HS-5 (cell line): ENCODE measurements at places on chromosomes 7 and 10.

DNA sequence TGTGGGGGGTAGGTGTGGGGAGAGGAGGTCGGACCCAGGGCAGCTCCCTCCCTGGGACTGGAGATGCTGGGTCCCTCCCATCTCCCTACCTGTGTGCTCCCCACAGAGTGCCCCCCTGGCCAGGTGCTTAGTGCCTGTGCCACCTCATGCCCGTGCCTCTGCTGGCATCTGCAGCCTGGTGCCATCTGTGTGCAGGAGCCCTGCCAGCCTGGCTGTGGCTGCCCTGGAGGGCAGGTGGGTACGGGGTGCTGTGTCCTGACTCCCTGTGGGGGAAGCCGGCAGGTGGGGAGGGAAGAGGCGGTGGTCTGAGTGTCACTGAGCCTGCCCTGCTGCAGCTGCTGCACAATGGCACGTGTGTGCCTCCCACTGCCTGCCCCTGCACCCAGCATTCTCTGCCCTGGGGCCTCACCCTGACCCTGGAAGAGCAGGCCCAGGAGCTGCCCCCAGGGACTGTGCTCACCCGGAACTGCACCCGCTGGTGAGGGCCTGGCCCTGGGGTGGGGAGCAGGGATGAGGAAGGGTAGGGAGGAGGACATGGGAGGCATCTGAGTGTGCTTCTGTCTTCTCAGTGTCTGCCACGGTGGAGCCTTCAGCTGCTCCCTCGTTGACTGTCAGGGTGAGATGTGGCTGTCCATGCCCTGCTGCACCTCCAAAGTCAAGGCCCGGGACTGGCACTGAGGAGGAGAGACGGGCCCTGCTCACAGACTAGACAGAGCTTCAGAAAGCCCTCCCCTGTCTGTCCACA, 11.7 kb upstream of the ZNF862 start:
- DNase-seq, result no peak

- no peak for DNase-seq
Measured at GRCh38 chr7:99041526-99041925, 102.4 kb downstream of the SMURF1 start.

GRCh38 chr7:99106821-99107241, 37.1 kb downstream of the SMURF1 start:
- DNase-seq, result no peak

GRCh38 chr7:573933-574381, 54.3 kb upstream of the PDGFA start:
- no peak for DNase-seq

- DNase-seq, result no peak
Measured at GRCh38 chr10:77925795-77926565, 575 bp downstream of the DLG5 start.

DNA sequence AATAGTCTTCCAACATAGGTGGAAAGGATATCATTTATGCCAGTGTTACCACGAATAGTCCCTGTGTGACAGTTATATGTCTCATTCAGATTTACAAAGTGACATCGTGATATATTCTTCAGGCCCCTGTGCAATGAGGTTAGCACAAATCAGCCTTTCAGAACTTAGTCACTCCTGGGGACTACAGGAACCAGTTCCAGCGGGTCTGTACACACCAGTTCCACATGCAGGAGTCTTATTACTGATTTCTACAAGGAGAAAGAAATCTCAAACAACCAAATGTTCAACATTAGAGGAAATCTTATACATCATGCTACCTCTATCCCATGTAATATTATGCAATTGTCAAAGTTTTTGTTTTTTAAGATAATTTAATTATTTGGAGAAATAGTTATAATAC, 4.4 kb upstream of the WDR91 start:
- DNase-seq, result no peak

- no peak for DNase-seq
Measured at GRCh38 chr7:76357475-76358010, 1.2 kb downstream of the YWHAG start.

- no peak for DNase-seq
Measured at GRCh38 chr10:124255556-124255955, 162.2 kb upstream of the CHST15 start.
